HFFc6 (cell line): ENCODE measurements at places on chromosomes 4 and X.

GRCh38 chr4:56703378-56703777 is 22.3 kb upstream of the HOPX start:
- DNase-seq = no peak

GRCh38 chrX:19869193-19869592 is 18.2 kb downstream of the SH3KBP1 start:
- no peak for DNase-seq

GRCh38 chrX:43813898-43814297 is 68.4 kb downstream of the MAOB start:
- no peak for DNase-seq

GRCh38 chr4:7612311-7612897 is 177.7 kb upstream of the PSAPL1 start:
- no peak for DNase-seq

DNA sequence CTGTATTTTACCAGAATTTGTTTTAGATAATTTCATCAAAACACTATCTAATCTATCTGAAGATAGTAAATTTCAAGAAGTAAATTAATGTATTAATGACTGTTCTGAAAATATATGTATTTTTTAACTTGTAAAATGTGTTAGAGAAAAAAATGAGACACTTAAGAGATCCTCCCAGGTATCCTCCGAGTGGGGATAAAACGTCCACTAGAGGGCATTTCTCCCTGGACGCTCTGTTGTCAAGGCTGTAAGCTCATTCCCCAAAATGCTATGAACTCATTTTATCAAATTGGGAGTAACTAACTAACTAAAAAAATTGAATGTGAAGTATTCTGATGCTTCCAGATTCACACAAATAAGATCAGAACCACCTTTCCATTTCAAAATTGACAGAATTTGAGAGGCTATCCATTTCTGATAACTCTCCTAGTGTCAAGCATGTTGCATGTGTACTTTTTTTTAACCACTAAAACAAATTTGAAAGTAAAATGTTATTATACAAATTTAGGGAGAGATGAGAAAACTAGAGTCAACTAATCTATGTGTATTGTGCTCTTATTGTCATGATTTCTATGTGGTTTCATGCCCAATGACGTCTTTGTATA is 337.3 kb upstream of the HS3ST1 start:
- DNase-seq = no peak
